ENCODE measurements at places on chromosomes 6 and 20.

DNA sequence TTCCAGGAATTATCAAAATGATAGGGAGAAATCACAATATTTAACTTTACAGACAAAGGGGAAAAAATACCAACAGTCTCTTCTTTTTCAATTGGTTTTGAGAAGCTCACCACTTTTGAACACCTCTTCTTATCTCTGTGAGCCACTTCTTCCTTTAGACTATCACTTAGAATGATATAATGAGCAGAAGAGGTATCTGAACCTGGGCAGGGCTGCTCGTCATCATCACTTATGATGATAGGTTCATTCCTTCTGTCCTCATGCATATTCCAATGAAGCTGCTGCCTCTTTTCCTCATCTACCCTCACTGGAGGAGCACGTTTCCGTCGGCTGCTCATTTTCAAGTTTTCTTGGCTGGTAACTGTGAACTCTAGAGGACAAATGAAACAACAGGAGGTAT lies 9.2 kb downstream of the SHPRH start:
- DNase-seq = no peak
- no peaks in the 10 kb centered on the region for H3K27me3 ChIP-seq
- H3K27ac ChIP-seq = no peak overlapping the region
- H3K4me3 ChIP-seq = no peak overlapping the region
- H3K4me1 ChIP-seq = no peaks in the 10 kb centered on the region

DNA sequence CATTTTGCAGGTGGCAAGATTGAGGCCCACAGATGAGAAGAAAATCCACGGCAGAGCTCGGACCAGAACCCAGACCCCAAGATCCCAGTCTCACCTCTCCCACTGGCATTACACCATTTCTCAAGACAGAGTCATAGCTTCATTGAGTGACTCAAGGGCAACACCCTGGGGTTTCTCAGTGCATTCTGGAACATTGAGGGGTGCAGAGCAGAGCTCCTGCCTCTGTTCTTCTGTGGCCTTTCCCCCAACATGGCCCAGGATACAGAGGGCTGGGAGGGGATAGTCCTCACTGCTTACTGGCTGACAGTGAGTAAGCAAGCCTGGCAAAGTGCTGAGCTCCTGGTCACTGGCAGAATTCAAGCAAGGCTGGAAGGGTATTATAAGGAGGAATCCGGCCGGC lies 74.0 kb downstream of the MDGA1 start:
- no peaks in the 10 kb centered on the region for H3K36me3 ChIP-seq
- H3K27me3 ChIP-seq = peaks cover 13% of the 10 kb centered on the region
- DNase-seq = peak; percentile 80
- peaks cover 20% of the 10 kb centered on the region for H3K4me1 ChIP-seq

DNA sequence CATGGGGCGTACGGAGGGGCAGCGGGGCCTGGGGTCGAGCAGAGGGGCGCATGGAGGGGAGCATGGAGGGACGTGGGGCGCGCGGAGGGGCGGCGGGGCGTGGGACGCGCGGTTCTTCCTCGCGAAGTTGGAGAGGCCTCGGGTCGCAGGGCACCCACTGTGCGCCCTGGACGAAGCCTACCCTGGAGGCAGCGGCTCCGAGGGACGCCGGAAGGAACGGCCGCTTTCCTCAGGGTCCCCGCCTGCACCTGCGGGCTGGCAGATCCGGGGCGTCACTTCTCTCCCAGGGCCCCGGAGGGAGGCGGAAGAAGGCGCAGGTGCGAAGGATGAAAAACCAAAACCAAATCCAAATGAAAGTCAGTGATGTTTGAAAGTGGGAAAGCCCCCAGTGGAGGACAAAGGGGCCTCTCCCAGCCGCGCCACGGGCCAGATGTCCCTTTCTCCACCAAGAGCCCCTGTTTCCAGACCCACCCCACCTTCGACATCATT lies 142.1 kb upstream of the PDE10A start:
- H3K36me3 ChIP-seq = no peaks in the 10 kb centered on the region
- H3K4me1 ChIP-seq = peaks cover 13% of the 10 kb centered on the region
- no peaks in the 10 kb centered on the region for H3K27me3 ChIP-seq
- no peak for DNase-seq
- H3K27ac ChIP-seq = no peak overlapping the region
- peak overlapping the region; percentile 63 for H3K4me3 ChIP-seq

- no peak overlapping the region for H3K4me3 ChIP-seq
- H3K36me3 ChIP-seq = no peaks in the 10 kb centered on the region
- H3K27me3 ChIP-seq = no peaks in the 10 kb centered on the region
- DNase-seq = no peak
- no peak overlapping the region for H3K27ac ChIP-seq
Observed at GRCh38 chr6:107621229-107621937, 131.5 kb downstream of the SOBP start.

- peak overlapping the region; percentile 87 for H3K27ac ChIP-seq
- H3K36me3 ChIP-seq = peaks cover 18% of the 10 kb centered on the region
- H3K4me1 ChIP-seq = peaks cover 15% of the 10 kb centered on the region
- H3K4me3 ChIP-seq = peak overlapping the region; percentile 99
- DNase-seq = peak; percentile 80
- peaks cover 18% of the 10 kb centered on the region for H3K27me3 ChIP-seq
Observed at GRCh38 chr6:26594730-26595632, 1.8 kb upstream of the ABT1 start.

DNA sequence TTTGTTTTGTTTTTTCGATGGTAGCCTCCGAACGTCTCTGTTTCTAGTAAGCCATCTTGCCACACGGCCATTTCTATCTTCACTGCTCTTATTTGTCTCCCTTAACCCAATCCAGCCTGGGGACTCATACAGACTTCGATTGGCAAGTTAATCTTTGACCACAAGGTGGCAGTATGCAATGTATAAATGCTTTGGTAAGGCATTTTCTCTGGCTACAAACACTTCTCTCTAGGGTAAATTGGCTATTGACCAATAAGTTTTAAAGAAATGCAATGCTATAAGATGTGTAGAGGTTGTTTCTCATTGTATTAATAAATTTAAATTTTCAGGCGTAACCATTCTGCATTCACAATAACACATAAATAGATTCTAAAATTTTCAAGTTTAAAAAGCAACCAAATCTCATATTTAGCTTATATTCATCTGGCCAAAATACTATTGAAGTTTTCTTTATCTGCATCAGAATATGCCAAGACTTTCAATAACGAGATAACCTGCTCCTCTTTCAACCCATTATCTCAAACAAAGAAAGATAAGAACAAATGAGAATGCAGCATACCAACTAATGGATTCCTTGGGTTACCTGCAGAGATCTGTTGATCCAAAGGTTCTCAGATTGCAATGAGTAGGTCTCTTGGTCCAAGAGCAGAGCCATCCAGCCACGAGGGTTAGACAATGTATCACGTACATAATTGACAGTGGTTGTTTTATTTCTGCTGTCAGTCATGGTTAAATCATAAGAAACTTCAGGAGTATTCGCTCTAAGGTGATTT lies 231.9 kb downstream of the PKHD1 start:
- no peaks in the 10 kb centered on the region for H3K36me3 ChIP-seq
- DNase-seq = peak; percentile 87
- H3K27ac ChIP-seq = no peak overlapping the region
- H3K4me3 ChIP-seq = no peak overlapping the region
- H3K27me3 ChIP-seq = no peaks in the 10 kb centered on the region

- no peaks in the 10 kb centered on the region for H3K4me1 ChIP-seq
- DNase-seq = no peak
- no peak overlapping the region for H3K4me3 ChIP-seq
- H3K36me3 ChIP-seq = no peaks in the 10 kb centered on the region
- H3K27me3 ChIP-seq = peaks cover 10% of the 10 kb centered on the region
- H3K27ac ChIP-seq = no peak overlapping the region
Observed at GRCh38 chr6:150717419-150717818, 117.7 kb downstream of the PLEKHG1 start.

DNA sequence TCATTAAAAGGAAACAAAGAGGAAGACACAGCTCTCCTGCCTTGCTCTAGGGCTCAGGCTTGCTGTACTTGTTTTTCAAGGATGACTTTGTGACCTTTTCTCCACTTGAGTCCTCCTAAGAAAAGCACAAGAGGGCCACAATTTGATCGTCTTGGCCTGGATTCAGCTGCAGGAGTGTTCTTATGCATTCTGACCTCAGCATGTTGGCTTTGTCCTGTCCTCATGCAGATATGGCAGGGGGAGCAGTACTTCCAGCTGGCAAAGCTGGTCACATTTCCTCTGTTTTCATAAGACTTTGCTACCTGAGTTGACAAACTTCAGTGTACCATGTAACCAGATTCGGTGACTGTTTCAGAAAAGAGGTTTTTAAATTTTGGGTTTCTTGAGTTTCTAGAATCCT lies 30.8 kb downstream of the KDM1B start:
- no peaks in the 10 kb centered on the region for H3K27me3 ChIP-seq
- H3K36me3 ChIP-seq = no peaks in the 10 kb centered on the region
- H3K4me1 ChIP-seq = no peaks in the 10 kb centered on the region
- no peak for DNase-seq
- no peak overlapping the region for H3K27ac ChIP-seq

DNA sequence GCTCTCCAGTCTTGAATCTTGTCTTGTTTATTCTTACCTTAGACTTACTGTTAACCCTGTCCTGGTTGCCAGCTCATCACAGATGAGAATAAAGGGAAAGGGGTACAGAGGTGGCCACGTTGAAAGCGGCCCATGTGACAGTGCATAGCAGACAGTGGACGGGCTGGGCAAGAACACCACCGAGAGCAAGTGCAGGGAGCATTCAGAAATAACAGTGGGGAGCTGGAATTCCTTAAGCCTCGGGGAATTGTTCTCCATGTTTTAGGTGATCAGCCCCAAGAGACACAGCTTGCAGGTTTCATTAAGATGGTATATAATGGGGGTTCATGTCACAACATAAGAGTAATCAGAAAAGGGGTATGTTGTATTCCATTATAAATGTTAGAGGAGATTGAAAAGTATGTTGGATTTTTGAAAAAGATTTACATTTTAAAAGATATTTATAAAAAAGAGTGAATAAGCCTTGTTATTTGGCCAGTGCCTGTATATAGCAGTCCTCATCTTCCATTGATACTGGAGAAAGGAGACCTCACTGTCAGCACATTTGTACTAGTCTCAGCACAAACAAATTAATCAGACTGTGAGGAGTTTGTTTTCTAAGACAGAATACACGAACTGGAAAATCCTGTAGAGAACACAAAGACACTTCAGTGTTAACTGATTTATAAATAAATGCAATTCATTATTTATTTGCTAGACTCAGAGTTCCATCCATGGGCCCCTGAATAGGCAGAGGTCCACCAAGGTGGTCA lies 35.4 kb downstream of the VAPB start:
- H3K27me3 ChIP-seq = no peaks in the 10 kb centered on the region
- H3K4me3 ChIP-seq = no peak overlapping the region
- no peak for DNase-seq

GRCh38 chr6:1825277-1825676 lies 215.6 kb downstream of the FOXC1 start:
- H3K4me1 ChIP-seq = peaks cover 23% of the 10 kb centered on the region
- no peak overlapping the region for H3K4me3 ChIP-seq

- peaks cover 11% of the 10 kb centered on the region for H3K27me3 ChIP-seq
- H3K4me3 ChIP-seq = no peak overlapping the region
- no peak overlapping the region for H3K27ac ChIP-seq
- H3K4me1 ChIP-seq = no peaks in the 10 kb centered on the region
Observed at GRCh38 chr20:63053432-63054102, 46.8 kb upstream of the BHLHE23 start.

Measured in osteoblast (primary cell).